ENCODE measurements at places on chromosomes 1 and 21. TPM values are rescaled to one million over a fixed set of nuclear protein-coding genes. Genes with fewer than 3 reads are reported as not detected.

DNAH14 gene
- polyA plus RNA-seq, result 13.4 TPM

CYP4Z1 gene
- polyA plus RNA-seq, result 0.24 TPM

CD5L gene
- 0.10 TPM for polyA plus RNA-seq

SHE gene
- 9.6 TPM for polyA plus RNA-seq

DNA sequence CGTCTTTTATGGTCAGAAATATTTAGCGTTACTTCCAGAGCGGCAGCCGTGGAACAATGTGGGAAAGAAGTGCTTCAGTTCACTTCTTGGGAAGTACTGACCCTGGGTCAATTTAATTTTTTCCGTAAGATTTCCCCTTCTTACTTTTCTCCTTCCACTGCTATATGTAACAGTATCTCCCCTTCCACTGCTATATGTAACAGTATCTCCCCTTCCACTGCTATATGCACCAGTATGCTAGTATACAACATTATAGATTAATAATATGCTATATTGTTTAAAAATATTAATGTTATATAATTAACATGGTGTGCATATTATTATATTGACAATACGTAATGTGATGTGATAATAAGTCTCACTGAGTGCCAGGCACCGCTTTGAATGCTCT lies 69.7 kb upstream of the ERG start:
- no peak for DNase-seq

- DNase-seq, result no peak
Measured at GRCh38 chr21:35309316-35309715, 260.2 kb upstream of the RUNX1 start.

DNA sequence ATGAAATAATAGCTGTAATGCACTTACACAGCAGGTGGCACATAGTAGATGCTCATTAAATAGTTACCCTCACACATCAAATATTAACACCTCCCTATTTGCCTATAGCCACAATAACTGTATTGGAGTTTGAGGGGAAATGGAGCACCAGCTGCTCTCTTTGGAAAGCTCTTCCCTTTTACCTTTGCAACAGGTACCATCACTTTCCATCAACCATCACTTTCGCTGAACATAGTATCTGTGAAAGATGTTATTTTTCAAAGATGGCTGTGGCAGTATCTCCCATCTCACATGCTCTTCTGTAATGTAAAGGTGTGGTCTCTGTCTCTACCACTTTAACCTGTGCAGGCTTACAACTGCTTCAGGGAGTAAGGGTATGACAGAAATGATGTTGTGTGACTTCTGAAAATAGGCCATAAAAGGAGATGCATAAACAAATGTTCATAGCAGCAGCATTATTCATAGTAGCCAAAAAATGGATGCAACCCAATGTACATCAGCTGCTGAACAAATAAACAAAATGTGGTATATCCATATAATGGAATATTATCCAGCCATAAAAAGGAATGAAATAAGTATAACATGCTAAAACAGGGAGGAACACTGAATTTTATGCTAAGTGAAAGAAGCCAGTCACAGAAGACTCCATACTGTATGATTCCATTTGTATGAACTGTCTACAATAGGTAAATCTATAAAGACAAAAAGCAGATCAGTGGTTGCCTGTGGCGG lies 288.3 kb downstream of the AKT3 start:
- no peak for DNase-seq

DNA sequence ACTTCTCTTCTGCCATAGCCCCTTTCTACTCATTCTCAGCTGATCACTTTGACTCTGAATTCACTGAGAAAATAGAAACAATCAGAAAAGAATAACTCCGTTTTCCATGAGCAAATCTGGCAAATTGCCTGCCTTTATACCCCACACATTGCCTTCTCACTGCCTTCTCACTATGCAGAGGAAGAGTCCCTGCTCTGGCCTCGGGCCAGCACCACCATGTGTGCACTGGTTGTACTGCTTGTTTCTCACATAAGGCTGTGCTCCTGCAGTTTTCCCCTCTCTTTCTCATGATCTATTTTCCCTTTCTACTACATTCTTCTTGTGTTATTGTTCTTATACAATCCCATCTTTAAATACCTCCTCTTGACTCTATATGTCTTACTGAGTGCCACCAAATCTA lies 2.3 kb upstream of the HMGCS2 start:
- no peak for DNase-seq

DNA sequence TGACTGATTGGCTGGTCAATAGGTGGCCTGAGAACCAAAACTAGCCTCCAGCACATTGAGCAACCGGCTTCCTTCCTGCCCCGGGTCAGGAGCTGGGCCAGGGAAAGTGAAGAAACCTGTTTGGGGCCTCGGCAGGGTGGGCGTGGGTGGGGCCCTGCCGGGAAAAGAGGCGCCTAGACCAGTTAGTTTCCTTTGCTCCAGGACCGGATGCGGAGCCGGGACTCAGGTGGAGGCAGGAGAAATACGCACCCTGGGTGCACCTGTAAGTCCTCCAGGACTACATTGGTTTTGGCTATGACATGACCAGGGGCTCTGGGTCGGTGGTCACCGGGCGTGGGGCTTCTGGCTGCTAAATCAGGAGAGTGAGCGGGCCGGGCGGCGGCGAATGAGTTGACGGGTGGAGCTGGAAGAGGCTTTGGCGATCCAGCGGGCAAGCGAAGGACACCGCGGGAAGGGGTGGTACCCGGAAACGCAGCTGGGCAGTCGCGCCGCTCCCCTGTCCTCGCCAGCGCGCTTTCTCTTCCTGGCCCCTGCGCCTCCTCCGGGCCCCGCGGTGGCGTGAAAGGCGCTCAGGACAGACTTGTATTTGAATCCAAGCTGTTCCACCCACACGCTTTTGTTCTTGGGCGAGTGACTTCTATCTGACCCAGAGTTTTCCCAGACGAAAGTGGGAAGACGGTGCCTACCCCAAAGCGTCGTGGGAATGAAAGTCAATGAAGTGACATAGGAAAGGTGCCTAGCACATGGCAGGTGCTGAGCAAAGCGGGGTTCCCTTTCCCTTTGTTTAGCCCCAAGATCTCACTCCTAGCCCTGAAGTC lies 30.6 kb upstream of the JUN start:
- DNase-seq, result no peak

DNA sequence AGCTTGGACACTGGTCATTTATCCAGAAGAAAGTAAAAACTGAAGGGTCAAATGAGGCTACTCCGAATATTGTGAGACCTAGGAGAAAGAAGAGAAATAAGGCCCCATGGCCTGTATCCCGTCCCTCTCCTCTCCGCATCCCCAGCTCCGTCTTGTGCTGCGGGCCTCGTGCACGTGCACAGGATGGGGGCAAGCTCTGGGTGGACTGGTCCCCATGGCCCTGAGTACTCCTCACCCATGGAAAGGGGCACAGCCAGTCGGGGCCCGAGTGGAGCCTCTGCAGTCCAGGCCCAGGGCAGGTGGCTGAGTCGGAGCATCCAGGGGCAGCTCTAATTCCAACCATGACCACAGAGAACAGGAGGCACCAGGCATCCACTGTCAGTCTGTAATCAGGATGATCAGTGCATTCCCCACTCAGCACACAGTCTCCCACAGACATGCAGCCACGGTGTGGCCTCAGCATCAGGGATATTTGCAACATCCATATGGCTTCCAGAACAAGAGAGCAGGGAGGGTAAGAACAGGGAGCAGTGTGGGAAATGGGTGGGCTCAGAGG lies 12.5 kb upstream of the OLIG1 start:
- DNase-seq, result no peak

DNA sequence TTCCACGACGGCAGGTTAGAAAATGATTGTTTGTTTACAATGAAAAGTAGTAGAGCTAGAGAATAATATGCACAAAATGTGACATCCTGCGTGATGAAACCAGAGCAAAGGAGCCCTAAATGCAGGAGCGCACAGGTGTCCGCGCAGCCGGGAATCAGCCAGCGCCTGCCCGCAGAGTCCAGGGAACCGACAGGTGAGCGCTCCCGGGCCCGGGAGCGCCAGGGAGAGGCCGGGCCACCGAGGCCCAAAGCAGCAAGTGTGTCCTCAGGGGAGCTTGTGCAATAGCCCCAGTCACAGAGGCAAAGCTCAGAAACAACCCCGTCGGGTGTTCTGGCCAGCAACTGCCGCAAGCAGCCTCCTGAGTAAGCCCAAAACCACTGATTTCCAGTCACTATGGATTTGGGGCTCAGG lies 789 bp upstream of the GALE start:
- DNase-seq, result no peak

GRCh38 chr1:2355373-2356261 lies 35.7 kb downstream of the MORN1 start:
- no peak for DNase-seq

GRCh38 chr1:47616036-47616435 lies 178.2 kb downstream of the FOXD2 start:
- DNase-seq, result no peak

GRCh38 chr1:25609921-25610320 lies 6.7 kb upstream of the MAN1C1 start:
- DNase-seq, result no peak

- no peak for DNase-seq
Measured at GRCh38 chr1:244760471-244760870, 75.0 kb upstream of the COX20 start.

DNA sequence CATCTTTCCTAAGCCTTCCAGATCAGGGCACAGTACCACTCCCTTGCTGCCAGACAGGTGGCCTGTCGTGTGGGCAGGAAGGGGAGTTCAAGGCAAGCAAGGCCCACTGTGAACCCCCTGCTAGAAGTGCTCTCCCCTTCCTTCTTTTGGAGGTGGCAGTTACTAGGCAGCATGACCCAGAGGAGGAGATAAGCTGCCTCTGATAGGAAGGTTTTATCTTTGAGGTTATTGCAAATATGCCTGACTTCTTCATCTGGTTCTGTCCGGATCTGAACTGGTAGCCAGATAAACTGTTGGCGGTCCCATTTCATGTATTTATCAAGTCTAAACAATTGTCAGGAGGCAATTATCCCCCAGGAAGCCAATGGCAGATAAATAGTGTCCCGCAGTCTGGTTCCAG lies 198.2 kb upstream of the LMO4 start:
- DNase-seq, result no peak

GRCh38 chr1:233491953-233492620 lies 121.8 kb upstream of the KCNK1 start:
- no peak for DNase-seq

GRCh38 chr1:94463765-94464330 lies 45.7 kb downstream of the ABCD3 start:
- DNase-seq, result no peak

Data from right renal cortex interstitium (tissue), 3 donors.